Stimulated activated CD4-positive, alpha-beta T cell treated with anti-CD3 and anti-CD28 coated beads, Interleukin-15, amount 100 ng/mL, for 48 hours (primary cell): ENCODE measurements at places on chromosomes 5 and 9.

- DNase-seq = no peak
Observed at GRCh38 chr9:115606838-115607237, 488.9 kb upstream of the TNC start.

DNA sequence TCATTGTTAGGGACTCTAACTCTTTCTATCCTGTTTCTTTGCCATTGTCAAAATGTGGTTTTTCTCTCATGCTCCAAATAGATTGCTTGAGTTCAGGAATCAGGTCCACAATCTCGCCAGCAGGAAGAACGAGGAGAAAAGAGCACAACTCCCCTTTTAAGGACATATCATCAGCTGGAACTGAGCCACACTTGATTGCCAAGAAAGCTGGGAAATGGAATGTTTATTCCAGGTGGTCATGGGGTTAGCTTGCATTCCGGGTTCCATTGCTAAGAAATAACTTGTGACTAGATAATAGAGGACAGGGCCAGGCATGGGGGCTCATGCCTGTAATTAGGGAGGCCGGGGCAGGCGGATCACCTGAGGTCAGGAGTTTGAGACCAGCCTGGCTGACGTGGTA lies 32.4 kb upstream of the C9orf57 start:
- no peak for DNase-seq

- no peak for DNase-seq
Observed at GRCh38 chr9:16682273-16682672, 188.2 kb downstream of the BNC2 start.

GRCh38 chr5:172669386-172670004 lies 28.4 kb downstream of the NEURL1B start:
- DNase-seq = no peak

GRCh38 chr5:36624277-36624676 lies 17.9 kb downstream of the SLC1A3 start:
- DNase-seq = no peak

DNA sequence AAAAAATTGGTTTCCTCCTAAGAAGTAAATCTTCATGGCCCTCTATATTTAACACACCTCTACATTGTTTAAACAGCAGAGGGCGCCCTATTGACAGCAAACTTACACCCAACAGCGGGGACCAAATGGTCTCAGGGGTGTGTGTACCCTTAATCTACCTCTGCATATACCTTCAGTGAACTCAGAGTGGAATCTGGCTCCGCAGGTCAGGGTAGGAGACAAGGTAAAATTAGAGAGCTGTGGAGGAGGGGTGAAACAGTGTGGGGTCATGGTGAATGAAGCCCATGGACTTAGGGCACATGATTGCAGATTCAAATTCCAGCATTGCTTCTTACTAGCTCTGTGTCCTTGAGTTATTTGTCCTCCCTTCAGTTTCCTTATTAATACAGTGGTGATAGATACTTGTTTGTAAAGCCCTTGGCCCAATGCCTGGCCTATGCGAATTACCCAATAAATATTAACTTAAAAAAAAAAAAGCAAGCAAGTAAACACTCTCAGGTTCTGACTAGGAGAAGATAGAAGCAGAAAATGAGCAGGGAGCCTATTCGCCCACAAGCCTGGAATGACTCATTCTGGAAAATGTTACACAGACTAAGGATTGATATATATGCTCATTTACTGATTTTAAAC lies 122.9 kb downstream of the CAVIN4 start:
- no peak for DNase-seq

DNA sequence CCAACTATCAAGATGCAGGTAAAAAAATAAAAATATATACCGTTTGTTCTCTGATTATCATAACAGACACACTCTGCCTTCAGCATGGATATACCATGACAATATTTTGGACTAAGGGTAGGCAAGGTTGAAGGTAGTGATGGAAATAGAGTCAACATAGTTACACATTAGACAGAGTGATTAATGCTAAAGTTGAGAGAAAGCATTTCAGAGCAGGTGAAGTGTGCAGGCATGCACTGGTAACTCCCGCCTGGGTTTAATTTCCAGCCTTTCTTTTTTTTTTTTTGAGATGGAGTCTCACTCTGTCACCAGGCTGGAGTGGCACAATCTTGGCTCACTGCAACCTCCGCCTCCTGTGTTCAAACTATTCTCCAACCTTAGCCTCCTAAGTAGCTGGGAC lies 458.5 kb downstream of the TLR4 start:
- DNase-seq = no peak

DNA sequence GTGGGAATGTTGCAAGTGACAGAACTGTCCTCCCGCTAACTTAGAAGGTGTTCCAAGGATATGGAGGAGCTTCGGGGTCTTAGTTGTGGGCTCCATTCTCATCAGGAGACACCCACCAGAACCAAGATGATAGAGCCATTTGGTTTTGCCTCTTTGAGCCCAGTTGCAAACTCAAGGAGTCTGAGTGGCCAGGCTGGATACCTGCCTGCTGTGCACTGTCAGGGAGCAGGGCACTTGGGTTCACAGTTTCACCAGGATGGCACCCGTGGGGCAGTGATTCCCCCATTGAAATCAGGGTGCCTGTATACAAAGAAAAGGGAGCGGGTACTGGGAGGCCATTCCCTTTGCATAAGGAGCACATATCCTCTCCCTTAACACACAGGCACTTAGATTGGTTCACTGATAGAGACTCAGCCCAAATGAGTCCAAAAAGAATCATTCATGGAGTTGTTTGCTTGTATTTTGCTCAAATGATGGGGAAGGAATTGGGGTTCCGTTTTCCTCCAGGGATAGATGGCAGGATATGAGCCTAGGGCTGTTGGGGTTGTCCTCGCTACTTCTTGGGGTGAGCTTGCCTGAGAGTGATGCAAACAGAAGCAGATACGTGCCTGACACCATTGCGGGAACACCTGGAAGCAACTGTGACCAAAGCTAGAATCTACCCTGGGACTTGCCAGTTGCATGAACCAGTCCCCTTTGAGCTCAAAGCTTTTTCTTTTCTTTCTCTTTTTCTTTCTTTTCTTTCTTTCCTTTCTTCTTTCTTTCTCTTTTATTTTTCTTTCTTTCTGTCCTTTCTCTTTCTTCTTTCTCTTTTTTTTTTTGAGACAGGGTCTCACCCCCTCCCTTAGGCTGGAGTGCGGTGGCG lies 1.3 kb upstream of the PRR7 start:
- no peak for DNase-seq

DNA sequence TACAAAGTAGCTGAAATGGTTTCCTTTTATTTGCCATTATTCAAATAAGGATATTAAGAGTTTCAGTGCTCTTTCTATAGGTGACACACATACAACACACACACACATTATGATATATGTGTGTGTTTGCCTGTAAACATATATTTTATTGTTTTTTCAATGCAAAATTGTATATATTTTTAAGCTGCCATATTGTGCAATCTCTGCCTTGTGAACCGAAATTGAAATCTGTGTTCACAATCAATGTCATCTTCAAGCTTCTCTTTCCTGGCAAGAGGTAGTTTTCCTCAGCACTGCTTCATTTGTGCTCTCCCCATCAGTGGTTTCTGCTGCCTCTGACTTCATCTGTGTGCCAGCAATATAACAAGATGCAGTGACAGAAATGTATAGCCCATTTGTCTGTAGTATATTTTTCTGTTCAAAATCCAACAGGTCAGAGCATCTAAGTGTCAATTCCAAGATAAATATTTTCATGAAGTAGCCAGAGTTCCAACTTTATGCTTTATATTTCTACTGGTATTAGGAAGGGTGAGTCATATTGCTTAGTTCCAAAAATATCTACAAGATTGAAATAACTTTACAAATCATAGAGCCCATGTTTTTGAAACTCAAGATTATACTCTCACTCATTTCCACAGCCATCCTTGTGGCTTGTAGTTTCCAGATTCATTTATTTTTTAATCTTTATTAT lies 1704.8 kb upstream of the CDH9 start:
- no peak for DNase-seq

DNA sequence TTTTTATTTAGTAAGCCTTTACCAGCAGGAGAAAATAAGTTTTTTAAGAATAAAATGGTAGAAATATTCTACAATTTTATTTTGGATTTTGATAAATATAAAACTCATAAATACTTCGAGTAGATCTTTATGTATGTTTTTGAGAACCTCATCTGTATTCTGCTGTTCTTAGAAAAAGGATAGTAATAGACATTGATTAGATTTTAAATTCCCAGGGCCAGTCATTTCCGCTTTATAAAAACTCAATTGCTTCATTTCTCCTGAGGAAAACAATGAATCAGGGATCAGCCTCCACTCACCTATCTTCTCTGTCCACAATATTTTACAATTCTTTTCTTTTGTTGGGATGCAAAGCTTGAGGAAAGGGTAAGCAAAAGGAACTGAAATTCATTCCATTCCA lies 1983.5 kb upstream of the C9orf72 start:
- no peak for DNase-seq

DNA sequence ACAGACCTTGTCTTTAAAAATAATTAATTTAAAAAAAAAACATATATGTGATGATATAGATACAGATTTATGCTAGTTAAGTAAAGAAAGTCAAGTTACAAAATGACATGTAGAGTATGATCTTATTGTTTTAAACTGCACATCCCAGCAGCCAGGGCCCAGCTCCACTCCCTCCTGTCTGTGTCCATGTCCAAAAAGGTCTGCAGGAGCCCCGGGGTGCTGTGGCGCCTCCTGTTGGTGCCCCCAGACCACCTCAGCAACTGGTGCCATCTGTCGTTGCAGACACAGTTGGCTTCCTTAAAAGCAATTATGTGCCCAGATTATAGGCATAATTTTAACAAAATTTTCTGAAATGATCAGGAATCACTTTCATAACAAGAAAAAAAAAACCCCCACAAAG lies 33.3 kb downstream of the IPPK start:
- no peak for DNase-seq

- no peak for DNase-seq
Observed at GRCh38 chr9:25889661-25890060, 211.4 kb upstream of the TUSC1 start.

- DNase-seq = no peak
Observed at GRCh38 chr5:118698774-118699173, 289.6 kb downstream of the DTWD2 start.

- no peak for DNase-seq
Observed at GRCh38 chr9:25442526-25442925, 235.7 kb downstream of the TUSC1 start.
